ENCODE measurements at places on chromosomes 7 and 10.

- peak; percentile 24 for DNase-seq
These were observed 3.7 kb downstream of the RGS10 start for GRCh38 chr10:119538632-119539358.

DNA sequence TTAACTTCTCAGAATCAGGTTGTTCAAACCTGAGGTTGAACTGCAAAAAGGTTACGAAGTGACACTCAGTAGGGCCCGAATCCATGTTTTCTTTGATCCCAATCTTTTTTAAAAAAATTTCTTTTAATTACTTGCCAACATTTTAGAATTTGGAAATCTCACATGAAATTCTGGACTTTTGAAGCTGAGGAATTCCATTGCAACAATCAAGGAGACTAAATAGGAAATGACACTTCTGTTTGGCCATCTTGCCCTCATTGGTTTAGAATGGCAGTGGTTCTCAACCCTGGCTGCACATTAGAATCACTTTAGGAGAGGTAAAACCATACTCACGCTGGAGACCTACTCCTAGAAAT lies 471 bp upstream of the TOMM7 start:
- no peak for DNase-seq

DNA sequence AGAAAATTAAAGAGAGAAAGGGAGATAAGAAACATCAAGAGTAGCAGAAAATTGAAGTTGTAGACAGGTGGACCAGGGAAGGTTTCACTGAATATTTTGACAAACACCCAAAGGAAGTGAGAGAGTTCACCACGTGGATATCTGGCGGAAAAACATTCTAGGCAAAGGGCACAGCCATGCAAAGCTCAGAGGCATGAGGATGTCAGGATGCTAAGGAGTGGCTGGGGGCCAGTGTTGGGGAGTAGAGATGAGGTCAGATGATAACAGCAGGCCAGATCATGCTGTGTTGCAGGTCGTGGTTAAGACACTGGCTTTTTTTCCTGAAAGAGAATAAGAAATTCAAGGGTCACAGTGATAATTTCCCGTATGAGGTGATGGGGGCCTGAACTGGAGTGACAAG lies 181.9 kb downstream of the DGKI start:
- DNase-seq: no peak

GRCh38 chr7:33903791-33904680 lies 1.3 kb upstream of the BMPER start:
- no peak for DNase-seq

- no peak for DNase-seq
These were observed 65.5 kb downstream of the OAT start for GRCh38 chr10:124353091-124353815.

GRCh38 chr10:12704488-12704887 lies 297.0 kb downstream of the CCDC3 start:
- DNase-seq: no peak

DNA sequence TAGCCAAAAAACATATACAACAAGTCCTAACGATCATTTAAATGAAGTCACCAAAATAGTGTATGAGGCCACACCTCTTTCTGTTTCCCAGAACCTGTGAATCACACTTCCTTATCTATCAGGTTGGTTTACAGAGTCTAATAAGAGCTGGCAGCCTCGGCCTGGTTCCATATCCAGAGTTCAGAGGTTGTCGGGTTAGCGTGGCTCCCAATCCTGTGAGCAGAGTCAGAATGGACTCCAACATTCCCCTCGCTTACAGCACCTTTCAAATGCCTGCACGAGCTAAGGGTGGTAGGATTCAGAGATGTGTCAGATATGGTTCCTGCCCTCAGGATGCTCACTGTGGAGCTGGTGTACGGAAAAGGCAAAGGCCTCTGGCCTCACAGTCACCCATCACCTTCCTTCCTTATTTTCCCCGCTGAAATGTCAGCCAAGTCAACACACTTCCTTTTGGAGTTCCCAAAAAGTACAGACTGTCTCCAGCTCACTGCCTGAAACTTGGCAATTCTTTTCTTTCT lies 6.0 kb downstream of the IL15RA start:
- DNase-seq: no peak
